ENCODE measurements at places on chromosomes 6 and 20.

GRCh38 chr6:143052282-143052681 lies 8.4 kb upstream of the AIG1 start:
- no peak for DNase-seq

- no peak for DNase-seq
Measured at GRCh38 chr20:57893366-57893999, 183.7 kb upstream of the PMEPA1 start.

- DNase-seq, result no peak
Measured at GRCh38 chr6:169198885-169199284, 54.8 kb downstream of the THBS2 start.

DNA sequence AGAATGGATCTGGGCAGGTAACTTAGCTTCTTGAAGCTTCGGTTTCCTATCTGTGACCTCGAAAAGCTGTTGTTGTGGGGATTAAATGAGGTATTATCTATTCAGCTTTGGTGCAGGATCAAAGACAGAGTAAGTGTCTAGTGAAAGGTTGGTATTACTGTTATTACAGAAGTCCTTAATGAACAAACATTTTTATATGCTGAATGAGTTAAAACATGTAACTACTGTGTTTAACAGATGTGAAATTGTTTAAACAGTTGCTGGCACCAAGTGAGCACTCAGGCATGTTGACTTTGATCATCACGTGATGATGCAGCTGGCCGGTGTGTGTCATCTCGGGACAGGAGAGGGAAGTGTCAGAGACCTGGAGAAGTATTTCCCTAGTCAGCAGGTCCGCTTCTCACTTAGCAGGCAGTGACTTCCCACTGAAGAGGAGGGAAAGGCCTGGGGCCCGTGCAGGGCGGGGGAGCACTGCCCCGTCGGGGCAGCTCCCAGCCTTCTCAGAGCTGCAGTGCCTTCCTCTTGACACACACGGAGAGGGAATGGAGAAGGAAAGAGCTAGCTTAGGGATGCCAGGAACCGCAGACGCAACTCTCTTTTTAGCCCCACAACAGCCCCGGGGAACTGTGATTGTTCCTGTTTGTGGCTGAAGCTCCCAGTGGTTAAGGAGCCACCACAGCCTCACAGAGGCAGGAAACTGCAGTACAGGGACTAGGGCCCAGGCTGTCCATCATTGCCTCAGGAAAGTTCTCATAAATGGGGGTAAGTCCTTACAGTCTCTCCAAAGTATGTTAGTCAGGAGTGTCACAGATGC lies 18.0 kb downstream of the TUBB2A start:
- no peak for DNase-seq

DNA sequence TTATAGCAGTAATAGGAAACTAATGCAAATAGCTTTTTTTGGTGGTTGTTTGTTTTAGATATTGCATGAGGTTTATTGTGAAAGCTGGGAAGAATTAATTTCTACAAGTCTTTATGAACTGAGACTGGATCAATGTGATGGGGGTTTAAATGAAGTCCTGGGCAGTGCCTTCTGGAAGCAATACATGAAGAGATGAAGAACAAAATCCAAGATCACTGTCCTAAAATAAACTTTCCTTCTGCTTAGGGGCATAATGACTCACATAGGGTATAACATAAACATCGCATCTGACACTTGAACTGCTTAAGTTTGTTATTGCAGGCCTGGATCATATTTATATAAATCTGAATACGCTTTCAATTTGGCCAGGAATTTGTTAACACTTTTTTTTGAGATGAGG lies 20.9 kb upstream of the SHLD1 start:
- no peak for DNase-seq

- DNase-seq, result no peak
Measured at GRCh38 chr6:145906144-145906543, 58.0 kb downstream of the SHPRH start.

DNA sequence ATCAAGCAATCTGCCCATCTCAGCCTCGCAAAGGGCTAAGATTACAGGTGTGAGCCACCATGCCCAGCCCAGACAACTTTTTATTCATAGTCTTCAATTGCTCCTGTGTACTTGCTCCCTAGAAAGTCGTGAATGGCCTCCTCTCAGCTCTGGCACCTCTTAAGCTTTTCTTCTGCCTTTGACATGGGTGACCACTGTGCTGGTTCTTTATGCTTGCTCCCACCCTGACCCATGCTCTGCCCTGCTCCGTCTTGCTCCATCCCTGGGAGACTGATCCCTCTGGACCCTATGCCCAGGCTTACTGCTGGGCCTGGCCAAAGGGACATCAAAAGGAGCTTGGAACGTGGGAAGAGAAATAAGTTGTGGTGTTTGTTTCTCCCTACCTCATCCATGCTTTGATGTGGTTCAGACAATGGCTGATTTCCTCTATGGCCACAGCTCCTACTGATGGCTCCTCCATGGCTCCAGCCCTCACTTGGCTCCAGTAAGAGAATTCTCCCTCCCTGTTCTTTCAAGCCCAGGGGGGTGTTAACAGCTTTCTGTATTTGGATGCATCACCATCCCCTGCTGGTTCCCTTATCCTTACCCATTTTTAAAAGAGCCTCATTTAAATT lies 7.7 kb upstream of the TREM2 start:
- no peak for DNase-seq

GRCh38 chr20:48724891-48725554 lies 102.8 kb downstream of the PREX1 start:
- DNase-seq, result no peak

DNA sequence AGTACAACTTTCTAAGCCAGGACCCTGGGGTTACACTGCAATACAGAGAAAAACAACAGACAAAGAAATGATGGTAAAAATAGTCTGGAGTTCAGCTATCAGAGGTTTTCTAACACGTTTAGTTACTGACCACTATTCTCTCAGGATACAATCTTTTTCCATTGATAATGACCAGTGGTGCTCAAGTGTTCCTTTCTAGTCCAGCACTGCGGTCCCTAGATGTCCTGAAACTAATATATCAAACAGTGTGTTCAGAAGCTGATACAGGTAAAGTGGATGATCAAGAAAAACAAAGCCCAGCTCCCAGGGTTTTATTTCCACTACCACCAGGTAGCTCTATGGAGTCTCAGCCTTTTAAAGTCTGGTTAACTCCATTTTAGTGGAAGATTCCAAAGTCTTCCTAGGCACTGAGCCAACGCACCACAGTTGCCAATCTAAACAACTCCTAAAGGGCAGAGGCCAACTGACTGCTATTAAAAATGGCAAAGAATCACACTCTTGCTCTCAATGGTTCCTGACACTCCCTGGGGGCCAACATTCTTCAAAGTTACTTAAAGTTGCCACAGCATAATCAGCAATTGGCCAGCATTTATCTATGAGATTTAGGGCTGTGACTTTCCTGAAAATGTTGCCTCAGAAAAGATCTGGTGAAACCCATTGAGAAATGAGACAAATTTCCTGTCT lies 38.2 kb downstream of the DZANK1 start:
- no peak for DNase-seq
